ENCODE measurements at places on chromosomes 5 and 9. TPM values are rescaled to one million over a fixed set of nuclear protein-coding genes. Genes with fewer than 3 reads are reported as not detected.

The DRD1 gene
- total RNA-seq: not detected

The RNF224 gene
- not detected for total RNA-seq

The LPAR1 gene
- 36.0 TPM for total RNA-seq

The GLE1 gene
- 26.3 TPM for total RNA-seq

- DNase-seq: no peak
- H3K4me3 ChIP-seq: no peak overlapping the region
- no peaks in the 10 kb centered on the region for H3K4me1 ChIP-seq
- no peak overlapping the region for H3K27ac ChIP-seq
- H3K36me3 ChIP-seq: peaks cover 11% of the 10 kb centered on the region
Observed at GRCh38 chr5:55699041-55699688, 13.0 kb downstream of the SLC38A9 start.

- H3K27me3 ChIP-seq: no peaks in the 10 kb centered on the region
- no peak overlapping the region for H3K4me3 ChIP-seq
- H3K4me1 ChIP-seq: peaks cover 10% of the 10 kb centered on the region
- DNase-seq: no peak
- H3K36me3 ChIP-seq: no peaks in the 10 kb centered on the region
Observed at GRCh38 chr9:134656334-134657006, 14.9 kb downstream of the COL5A1 start.

DNA sequence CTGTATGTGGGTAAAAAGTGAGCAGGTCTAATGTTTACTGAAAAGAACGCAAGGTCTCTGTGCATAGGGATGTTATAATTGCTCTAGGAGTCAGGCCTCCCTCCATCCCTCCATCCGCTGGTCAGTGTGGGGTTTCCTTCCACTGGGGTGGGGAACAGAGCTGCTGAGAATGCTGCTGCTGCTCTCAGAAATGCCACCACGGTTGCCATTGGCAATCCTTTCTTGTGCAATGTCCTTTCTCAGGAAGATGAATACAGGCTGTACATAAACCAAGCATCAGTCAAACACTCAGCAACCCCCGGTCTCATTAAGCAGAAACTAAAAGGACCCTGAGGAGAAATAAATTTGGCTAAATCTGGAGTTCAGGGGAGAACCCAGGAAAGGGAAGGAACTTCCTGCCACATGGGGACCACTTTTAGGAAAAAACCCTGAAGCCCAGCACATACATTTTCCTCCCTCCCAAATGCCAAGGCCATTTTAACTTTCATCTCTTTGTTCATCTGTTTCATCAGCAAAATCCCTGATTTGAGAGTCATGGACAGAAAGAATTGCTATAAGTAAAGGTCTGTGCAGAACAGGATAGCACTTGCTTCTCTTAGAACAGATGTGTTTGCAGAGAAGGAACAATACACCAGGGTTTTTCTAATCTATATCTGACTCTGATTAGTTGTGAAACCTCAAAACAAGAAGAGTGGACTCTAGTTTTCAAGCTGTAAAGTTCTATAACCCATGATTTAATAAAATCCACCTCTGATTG, 70.4 kb upstream of the SLC1A3 start:
- no peak overlapping the region for H3K27ac ChIP-seq
- H3K4me3 ChIP-seq: no peak overlapping the region
- no peaks in the 10 kb centered on the region for H3K27me3 ChIP-seq
- no peaks in the 10 kb centered on the region for H3K4me1 ChIP-seq

DNA sequence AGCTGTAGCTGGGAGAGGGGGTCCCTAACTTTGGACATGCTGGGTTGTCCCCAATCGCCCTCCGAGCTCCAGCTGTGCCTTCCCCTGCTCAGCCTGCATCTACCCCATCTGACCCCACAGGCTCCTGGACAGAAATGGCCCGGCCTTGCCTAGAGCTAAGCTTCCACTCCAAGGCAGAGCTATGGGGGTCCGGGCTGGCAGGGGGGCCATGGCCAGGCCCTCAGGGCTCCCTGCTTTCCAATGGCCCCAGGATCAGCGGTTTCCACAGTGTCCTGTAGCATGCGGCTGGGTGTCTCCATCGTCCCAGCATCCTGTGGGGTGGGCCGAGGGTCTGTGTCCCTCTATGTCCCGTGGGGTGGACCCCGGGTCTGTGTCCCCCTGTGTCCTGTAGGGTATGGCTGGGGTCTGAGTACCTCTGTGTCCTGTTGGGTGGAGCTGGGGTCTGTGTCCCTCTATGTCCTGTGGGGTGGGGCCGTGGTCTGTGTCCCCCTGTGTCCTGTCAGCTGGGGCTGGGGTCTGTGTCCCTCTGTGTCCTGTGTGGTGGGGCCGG, 130.6 kb downstream of the RXRA start:
- H3K4me1 ChIP-seq: no peaks in the 10 kb centered on the region
- H3K27me3 ChIP-seq: no peaks in the 10 kb centered on the region
- H3K27ac ChIP-seq: no peak overlapping the region
- H3K36me3 ChIP-seq: no peaks in the 10 kb centered on the region

GRCh38 chr9:75418518-75418917, 330.2 kb downstream of the OSTF1 start:
- no peak for DNase-seq
- no peaks in the 10 kb centered on the region for H3K27me3 ChIP-seq
- no peak overlapping the region for H3K4me3 ChIP-seq
- no peaks in the 10 kb centered on the region for H3K36me3 ChIP-seq
- no peak overlapping the region for H3K27ac ChIP-seq

DNA sequence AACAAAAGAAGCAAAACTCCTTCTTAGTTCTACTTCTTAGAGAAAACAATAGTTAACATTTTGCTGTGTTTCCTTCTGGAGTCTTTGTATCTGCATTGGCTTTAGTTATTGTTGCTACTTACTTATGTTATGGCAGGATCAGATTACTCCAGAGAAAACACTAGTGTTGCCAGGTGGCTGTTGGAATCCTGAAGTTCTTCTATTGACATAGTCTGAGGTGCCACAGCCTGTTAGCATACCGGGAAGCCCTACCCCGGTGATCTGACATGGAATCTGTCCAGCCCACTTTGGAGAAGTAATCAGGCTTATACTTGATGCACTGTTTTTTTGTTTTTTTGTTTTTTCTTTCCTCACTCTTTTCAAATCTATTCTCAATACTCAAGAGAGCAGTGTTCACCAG, 68.5 kb upstream of the CEP78 start:
- peaks cover 4% of the 10 kb centered on the region for H3K36me3 ChIP-seq
- H3K27me3 ChIP-seq: no peaks in the 10 kb centered on the region
- H3K4me1 ChIP-seq: no peaks in the 10 kb centered on the region
- no peak overlapping the region for H3K27ac ChIP-seq
- no peak overlapping the region for H3K4me3 ChIP-seq

GRCh38 chr9:31615966-31616365, 768.5 kb upstream of the ACO1 start:
- H3K36me3 ChIP-seq: no peaks in the 10 kb centered on the region
- no peak overlapping the region for H3K4me3 ChIP-seq
- H3K27ac ChIP-seq: no peak overlapping the region
- no peaks in the 10 kb centered on the region for H3K4me1 ChIP-seq
- no peak for DNase-seq

GRCh38 chr5:88388476-88389337, 120.1 kb upstream of the TMEM161B start:
- H3K4me3 ChIP-seq: no peak overlapping the region
- H3K36me3 ChIP-seq: no peaks in the 10 kb centered on the region
- H3K4me1 ChIP-seq: peaks cover 62% of the 10 kb centered on the region
- H3K27ac ChIP-seq: peak overlapping the region; percentile 57
